ENCODE measurements at places on chromosomes 11 and 22.

- DNase-seq, result no peak
Measured at GRCh38 chr22:30859714-30860095, 108.9 kb downstream of the MORC2 start.

DNA sequence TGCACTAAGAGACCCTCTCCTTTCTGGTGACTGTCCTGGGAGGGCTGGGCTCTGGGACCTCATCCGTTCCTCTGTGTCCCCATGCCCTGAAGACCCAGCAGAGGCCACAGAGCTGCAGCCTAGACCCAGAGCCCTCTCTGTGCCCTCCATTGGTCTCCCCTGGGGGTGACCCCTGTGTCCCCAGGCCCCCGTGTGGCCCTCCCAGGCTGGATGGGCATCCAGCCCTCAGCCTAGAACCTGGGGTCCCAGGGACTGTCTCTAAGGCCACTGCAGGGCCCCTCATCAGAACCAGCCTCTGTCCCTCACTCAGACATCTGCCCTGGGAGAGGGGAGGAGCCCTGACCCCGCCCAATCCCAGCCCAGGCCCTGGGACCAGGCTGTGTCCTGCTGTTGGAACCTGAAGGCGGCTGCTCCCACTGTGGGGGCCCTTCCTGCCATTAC is 5.7 kb downstream of the IGLL1 start:
- DNase-seq, result no peak

- no peak for DNase-seq
Measured at GRCh38 chr11:64164392-64165312, 1.3 kb downstream of the MACROD1 start.

DNA sequence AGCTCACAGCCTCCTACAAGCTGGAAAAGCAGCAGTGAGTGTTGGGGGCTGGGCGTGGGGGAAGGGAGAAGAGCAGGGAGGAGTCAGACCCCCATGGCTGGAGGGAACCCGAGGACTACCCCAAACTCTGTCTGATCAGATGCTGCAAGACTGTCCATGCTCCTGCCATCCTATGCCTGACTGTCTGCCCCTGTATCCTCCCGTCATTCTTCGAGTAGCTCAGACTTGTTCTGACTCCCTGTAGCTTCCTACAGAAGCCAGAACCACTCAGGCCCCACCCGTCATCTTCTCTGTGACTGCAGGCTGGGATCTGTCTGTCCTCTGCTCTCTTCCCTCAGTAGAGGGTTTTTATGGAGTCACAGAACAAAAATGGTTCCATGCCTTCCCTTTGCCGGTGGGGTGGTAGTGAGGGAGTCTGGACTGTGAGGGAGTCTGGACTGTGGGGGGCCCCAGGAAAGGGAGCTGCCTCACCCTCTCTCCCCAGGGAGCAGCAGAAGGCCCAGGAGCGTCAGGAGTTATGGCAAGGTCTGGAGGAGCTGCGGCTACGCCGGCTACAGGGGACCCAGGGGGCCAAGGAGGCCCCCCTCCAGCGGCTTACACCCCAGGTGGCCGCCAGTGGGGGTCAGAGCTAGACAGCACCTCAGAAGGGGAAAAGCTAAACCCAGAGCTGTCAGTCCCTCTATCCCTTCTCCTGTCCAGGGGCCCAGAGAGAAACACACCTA is 2.3 kb downstream of the GPHA2 start:
- DNase-seq, result no peak

DNA sequence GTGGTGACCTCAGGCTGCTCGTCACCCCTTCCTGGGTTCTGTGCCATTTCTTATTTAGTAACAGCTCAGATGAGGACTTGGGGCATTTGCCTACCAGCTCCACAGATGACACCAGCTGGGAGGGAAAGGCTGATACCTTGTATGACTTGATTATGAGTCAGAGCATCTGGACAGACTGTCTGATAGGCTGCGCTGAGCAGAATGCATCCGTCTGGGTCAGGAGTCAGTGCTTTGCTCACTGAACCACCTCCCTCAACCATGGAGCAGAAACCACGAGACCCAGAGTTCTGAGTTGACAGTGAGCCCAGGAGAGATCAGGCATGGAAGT is 6.8 kb downstream of the ST14 start:
- DNase-seq, result no peak

DNA sequence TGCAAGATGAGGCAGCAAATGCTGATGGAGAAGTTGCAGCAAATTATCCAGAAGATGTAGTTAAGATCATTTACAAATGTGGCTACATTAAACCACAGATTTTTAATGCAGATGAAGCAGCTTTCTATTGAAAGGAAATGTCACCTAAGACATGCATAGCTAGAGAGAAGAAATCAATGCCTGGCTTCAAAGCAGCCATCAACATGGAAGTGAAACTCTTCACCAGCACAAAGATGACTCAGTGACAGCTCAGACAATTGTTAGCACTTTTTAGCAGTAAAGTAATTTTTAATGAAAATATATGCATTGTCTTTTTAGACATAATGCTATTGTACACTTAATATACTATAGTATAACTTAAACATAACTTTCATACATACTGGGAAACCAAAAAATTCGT is 71.4 kb downstream of the FANCF start:
- no peak for DNase-seq

DNA sequence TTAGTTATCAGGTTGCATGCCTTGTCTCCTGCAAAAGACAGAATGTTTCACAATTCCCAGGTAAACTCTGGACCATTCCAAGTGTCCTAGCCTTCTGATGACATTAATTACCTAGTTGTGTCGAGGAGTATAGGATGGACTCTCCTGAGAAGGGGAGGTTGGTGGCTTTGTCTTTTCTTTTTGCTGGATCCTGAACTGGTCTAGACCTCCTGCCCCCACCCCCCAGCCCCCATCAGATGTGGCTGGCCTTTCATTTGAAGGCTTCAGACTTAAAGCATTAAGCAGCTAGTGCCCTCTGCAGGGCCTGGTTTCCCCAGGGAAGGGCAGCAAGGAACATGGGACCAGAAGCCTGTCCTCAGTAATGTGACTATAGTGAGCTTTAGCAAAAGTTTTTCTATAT is 9.7 kb downstream of the MCAM start:
- no peak for DNase-seq

DNA sequence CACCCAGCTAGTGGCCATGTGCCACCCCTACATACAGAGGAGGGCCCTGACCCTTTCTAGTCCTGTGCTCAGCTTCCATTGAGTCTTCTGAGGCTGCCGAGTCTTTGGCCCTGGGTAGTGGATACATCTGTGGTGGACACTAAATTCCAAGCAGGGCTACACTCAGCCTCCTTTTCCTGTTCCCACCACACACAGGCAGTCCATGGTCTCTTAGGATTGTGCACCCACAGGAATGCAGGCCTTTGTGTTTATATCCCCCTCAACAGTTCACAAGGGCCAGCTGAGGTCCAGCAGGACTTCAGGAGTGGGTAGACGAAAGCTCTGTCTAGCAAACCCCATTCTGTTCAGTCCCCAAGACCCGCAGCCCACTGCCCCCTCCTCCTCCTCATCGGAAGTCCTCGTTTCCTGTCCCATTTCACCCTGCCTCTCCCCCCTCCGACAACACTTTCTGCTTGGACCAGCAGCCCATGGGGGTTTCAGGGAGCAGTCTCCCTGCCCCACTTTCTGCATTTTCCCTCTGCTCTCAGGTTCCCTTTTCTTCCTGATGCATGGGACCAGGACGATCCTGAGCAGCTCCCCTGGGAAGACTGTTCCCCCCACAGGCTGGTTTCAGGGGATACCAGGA is 91.8 kb downstream of the SWAP70 start:
- DNase-seq, result no peak

DNA sequence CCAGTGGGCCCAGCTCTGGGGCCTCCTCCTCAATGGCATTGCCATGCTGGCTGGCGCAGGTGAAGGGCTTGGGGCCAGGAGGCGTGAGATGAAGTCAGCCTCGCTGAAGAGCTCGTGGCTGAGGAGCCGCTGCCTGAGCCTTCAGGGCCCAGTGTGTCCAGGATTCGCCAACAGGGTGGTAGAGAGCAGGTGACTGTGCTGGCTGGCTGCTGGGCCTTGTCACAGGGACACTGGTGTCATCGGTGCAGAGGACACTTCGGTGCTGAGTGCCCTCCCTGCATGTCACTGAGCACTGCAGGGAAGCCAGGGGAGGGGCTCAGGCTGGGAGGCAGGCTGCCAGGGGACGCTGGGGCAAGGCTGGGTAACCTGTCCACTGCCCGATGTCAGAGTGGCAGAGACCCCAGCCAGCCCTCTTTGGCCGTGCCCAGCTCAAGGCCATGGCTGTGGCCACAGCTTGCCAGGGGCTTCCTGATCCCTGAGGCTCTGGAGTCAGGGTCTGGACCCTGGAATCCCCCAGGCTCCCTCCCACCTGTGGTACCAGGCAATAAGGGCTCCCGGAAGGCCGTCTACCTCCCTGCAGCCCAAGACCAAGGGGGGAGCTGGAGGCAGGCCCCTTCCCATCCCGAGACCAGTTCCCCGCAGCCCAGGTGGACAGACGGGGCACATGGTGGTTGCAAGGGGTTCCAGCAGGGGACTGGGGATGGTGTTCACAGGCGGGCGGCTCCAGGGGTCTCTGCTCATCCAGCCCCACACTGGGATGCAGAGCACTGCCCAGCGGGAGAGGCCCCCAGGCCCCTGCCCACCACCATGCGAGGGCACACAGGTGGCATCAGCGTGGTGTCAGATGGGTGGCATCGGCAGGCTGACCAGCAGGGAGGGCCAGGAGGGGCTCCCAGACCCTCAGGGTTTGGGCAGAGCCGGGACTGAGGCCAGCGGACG is 63.9 kb downstream of the ARFGAP3 start:
- DNase-seq, result no peak

- no peak for DNase-seq
Measured at GRCh38 chr11:59800390-59801025, 10.1 kb downstream of the MRPL16 start.

DNA sequence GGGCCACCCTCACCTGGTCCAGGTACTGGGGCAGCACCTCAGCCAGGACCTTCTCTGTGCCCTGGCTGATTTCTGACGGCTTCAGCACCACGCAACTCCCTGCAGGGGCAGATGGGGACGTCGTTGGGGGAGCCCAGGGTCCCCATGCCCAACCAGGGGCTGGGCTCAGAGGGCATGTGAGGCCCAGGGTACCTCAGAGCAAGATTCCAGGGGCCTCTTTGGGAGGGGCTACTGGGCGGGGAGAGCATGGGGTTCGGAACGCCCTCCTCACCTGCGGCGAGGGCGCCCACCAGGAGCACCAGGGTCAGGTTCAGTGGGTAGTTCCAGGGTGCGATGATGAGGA is 8.1 kb downstream of the ALDH3B2 start:
- DNase-seq, result no peak

DNA sequence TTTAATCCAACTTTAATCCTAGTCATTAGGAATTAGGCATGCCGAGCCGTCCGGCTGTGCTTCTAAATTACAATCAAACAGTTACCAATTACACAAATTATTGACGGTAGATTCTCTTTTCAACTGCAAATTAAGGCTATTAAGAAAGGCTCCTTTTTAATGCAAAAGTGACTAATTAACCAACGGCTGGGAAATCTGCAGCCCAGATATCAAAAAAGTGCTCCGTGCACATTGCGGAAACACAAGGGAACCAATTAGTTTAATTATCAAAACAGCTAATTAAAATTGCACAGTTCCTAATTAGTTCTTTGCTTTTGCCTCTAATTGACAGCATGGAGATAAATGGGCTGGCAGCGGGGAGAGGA is 19.4 kb upstream of the LMO1 start:
- no peak for DNase-seq

- DNase-seq, result no peak
Measured at GRCh38 chr11:74097686-74098237, 73.0 kb downstream of the C2CD3 start.

GRCh38 chr22:46105494-46106278 is 44.6 kb upstream of the PPARA start:
- DNase-seq, result no peak

- no peak for DNase-seq
Measured at GRCh38 chr22:45629469-45630089, 42.1 kb upstream of the ATXN10 start.
